ENCODE measurements at places on chromosomes 3 and 15.

GRCh38 chr3:150490277-150490986 is 55.9 kb downstream of the SERP1 start:
- no peak for DNase-seq

DNA sequence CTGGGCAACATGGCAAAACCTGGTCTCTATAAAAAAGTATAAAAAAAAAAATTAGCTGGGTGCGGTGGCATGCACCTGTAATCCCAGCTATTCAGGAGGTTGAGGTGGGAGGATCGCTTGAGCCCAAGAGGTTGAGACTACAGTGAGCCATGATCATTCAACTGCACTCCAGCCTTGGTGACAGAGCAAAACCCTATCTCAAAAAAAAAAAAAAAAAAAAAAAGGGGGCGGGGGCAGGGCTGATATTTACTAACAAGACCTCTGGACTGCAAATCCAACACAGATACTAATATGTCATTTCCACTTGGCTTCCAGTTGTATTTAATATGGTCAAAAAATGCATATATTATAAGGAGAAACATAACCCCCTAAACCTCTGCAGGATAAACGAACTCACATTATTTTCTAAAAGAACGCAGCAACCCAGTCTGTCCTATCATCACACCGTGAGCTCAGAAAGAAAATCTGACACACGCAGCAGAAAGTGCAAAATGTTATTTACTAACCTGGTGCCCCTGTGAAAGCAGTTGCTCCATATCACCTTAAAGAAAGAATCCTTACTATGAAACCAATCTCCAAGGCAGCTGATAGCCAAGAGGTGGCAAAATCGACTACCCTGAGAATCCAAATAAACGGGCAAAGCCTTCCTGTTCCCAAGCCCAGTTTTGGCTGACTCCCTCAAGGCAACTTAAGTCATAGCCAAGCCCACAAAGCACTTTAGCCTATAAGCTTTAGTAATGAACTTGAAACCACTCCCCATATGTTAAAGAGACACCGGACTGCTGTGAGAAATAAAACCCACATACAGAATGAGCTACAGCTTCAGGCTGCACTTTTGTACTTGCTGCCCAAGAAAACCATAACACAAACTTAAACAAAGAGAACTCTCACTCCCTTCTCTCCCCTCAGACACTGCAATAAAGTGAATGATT is 39.3 kb downstream of the PLD1 start:
- DNase-seq, result peak; percentile 59

- DNase-seq, result no peak
These were observed 196.8 kb downstream of the GOLGA6L6 start for GRCh38 chr15:20344601-20345400.

- DNase-seq, result no peak
These were observed 4.9 kb upstream of the IL17RD start for GRCh38 chr3:57169872-57170623.

DNA sequence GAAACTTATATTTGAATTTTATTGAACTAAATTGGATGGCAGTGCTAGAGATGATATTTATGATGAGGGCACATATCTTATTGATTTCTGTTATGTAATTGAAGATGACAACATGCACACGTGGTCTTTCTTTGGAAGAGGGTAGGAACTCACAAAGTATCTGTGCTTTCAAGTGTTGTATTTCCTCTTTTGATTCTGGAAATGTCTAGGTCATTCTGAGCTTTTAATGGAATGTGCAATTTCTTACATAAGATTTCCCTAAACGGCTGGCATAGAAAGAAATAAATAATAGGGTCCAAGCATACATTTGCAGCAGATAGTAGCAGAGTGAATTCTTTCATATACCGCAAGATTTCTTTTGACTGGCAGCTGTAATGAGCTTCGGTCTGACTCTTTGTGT is 10.1 kb upstream of the GPR171 start:
- no peak for DNase-seq
